ENCODE measurements at places on chromosomes 11 and 22. TPM values are rescaled to one million over a fixed set of nuclear protein-coding genes. Genes with fewer than 3 reads are reported as not detected.

Gene SLC5A1
- total RNA-seq: 20.1 TPM

Gene MMP10
- not detected for total RNA-seq

Gene ZNF70
- total RNA-seq: 3.2 TPM

Gene ESAM
- 11.8 TPM for total RNA-seq

Gene RIMBP3B
- not detected for total RNA-seq

Gene GLB1L3
- total RNA-seq: 18.5 TPM

Gene IL10RA
- 5.7 TPM for total RNA-seq

Gene RPS6KA4
- total RNA-seq: 44.3 TPM

Gene MAP6
- 16.1 TPM for total RNA-seq

Measured in lower leg skin (tissue), 4 donors.